ENCODE measurements at places on chromosomes 2 and 18.
A peak's percentile ranks its signal among the peaks of the same experiment; 100 is the strongest.

DNA sequence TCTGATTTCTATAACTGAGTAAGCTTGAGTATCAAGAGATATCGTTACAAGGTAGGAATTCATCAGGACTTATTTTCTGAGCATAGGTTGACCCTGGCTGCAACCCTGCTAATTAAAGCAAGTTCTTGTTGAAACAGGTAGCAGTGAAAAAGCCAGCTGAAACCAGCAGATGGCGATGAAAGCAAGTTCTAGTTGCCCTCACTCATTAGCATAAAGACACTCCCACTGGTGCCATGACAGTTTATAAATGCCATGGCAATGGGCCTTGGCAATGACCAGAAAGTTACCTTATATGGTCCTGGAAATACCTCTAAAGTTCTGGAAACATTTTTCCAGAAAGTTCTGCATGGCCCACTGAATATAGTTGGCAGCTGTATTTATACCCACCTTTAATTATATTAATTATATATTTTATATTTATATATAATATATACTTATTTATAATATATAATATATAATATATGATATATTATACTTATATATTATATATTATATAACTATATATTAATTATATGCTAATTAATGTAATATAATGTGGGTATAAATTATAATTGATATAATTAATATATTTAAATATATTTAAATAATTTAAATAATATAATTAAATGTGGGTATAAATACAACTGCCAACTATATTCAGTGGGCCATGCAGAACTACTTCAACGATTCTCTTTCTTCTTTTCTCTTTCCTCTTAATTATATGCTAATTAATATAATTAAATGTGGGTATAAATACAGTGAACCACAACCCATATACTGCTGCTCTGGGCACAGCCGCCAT lies 188.0 kb downstream of the CDH7 start:
- H3K4me3 ChIP-seq: no peak overlapping the region
- H3K4me1 ChIP-seq: peaks cover 16% of the 10 kb centered on the region
- no peak for DNase-seq
- no peaks in the 10 kb centered on the region for H3K36me3 ChIP-seq
- no peaks in the 10 kb centered on the region for H3K27me3 ChIP-seq
- no peak overlapping the region for H3K27ac ChIP-seq

- H3K4me3 ChIP-seq: no peak overlapping the region
- no peaks in the 10 kb centered on the region for H3K27me3 ChIP-seq
- peaks cover 6% of the 10 kb centered on the region for H3K4me1 ChIP-seq
These were observed 39.4 kb downstream of the TMEM18 start for GRCh38 chr2:637804-638203.

- peaks cover 51% of the 10 kb centered on the region for H3K4me1 ChIP-seq
- no peak overlapping the region for H3K4me3 ChIP-seq
- H3K36me3 ChIP-seq: no peaks in the 10 kb centered on the region
- peak overlapping the region; percentile 61 for H3K27ac ChIP-seq
- no peaks in the 10 kb centered on the region for H3K27me3 ChIP-seq
These were observed 1094.7 kb upstream of the DDX18 start for GRCh38 chr2:116719836-116720235.

GRCh38 chr2:223598994-223599639 lies 3.0 kb downstream of the SCG2 start:
- no peaks in the 10 kb centered on the region for H3K36me3 ChIP-seq
- peak overlapping the region; percentile 70 for H3K27ac ChIP-seq
- no peak for DNase-seq
- no peaks in the 10 kb centered on the region for H3K27me3 ChIP-seq

GRCh38 chr2:142176941-142177340 lies 46.1 kb upstream of the LRP1B start:
- no peak overlapping the region for H3K4me3 ChIP-seq
- no peaks in the 10 kb centered on the region for H3K27me3 ChIP-seq
- no peaks in the 10 kb centered on the region for H3K36me3 ChIP-seq
- H3K27ac ChIP-seq: no peak overlapping the region
- DNase-seq: no peak

DNA sequence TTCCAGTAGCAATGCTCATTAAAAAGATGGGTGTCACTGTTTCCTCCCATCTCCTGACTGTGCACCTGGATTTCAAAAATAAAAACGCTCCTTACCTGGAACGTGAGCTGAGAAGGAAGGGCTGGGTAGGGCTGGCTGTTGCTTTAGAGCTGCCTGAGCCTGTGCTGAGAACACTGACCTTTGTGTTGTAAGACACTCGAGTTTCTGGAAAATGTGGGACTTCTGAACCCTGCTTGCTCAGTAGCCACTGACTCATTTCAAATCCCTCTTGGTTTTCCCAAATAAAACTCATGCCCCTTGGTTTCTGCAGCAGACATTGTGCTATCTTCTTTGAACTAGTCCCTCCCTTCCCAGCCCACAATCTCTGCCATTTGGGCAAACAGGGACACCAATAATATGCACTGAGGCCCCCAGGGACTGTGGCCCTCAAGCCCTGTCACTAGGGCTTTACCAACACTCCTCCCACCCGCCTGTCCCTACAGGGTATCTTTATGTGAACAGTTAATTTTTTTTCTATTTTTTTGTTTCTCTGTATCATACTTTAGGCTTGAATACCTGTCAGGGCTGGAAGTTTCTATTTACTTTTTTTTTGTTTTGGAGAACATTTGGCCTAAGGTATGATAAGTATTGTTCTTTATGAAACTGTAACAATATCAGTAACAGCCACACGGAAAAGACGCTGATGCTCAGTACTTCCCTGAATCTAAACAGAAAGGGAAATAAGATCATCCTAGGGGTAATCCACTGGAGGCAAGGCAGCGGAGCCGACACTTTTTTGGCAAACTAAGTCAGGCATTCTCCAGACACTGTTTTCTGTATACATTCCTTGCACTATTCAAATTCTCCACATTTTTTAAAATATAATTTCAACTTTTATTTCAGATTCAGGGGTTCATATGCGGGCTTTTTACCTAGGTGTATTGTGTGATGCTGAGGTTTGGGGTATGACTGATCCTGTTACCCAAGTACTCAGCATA lies 280.2 kb downstream of the STK39 start:
- peaks cover 8% of the 10 kb centered on the region for H3K36me3 ChIP-seq
- H3K4me3 ChIP-seq: no peak overlapping the region
- DNase-seq: no peak
- H3K27me3 ChIP-seq: no peaks in the 10 kb centered on the region
- no peaks in the 10 kb centered on the region for H3K4me1 ChIP-seq
- no peak overlapping the region for H3K27ac ChIP-seq

GRCh38 chr2:64405581-64406406 lies 48.2 kb upstream of the LGALSL start:
- H3K4me3 ChIP-seq: no peak overlapping the region
- H3K4me1 ChIP-seq: peaks cover 24% of the 10 kb centered on the region
- H3K36me3 ChIP-seq: no peaks in the 10 kb centered on the region
- no peaks in the 10 kb centered on the region for H3K27me3 ChIP-seq
- H3K27ac ChIP-seq: no peak overlapping the region

GRCh38 chr2:161681046-161681445 lies 56.8 kb downstream of the SLC4A10 start:
- H3K27me3 ChIP-seq: no peaks in the 10 kb centered on the region
- H3K27ac ChIP-seq: no peak overlapping the region
- no peak overlapping the region for H3K4me3 ChIP-seq
- no peaks in the 10 kb centered on the region for H3K36me3 ChIP-seq
- no peaks in the 10 kb centered on the region for H3K4me1 ChIP-seq
- DNase-seq: no peak

GRCh38 chr18:77004555-77005380 lies 127.8 kb downstream of the MBP start:
- H3K27ac ChIP-seq: no peak overlapping the region
- DNase-seq: no peak
- H3K4me3 ChIP-seq: no peak overlapping the region
- no peaks in the 10 kb centered on the region for H3K36me3 ChIP-seq
- H3K27me3 ChIP-seq: no peaks in the 10 kb centered on the region
- no peaks in the 10 kb centered on the region for H3K4me1 ChIP-seq

- no peak for DNase-seq
- H3K36me3 ChIP-seq: no peaks in the 10 kb centered on the region
- peaks cover 6% of the 10 kb centered on the region for H3K27me3 ChIP-seq
- H3K27ac ChIP-seq: no peak overlapping the region
These were observed 62.1 kb downstream of the LRRTM1 start for GRCh38 chr2:80242355-80242910.

DNA sequence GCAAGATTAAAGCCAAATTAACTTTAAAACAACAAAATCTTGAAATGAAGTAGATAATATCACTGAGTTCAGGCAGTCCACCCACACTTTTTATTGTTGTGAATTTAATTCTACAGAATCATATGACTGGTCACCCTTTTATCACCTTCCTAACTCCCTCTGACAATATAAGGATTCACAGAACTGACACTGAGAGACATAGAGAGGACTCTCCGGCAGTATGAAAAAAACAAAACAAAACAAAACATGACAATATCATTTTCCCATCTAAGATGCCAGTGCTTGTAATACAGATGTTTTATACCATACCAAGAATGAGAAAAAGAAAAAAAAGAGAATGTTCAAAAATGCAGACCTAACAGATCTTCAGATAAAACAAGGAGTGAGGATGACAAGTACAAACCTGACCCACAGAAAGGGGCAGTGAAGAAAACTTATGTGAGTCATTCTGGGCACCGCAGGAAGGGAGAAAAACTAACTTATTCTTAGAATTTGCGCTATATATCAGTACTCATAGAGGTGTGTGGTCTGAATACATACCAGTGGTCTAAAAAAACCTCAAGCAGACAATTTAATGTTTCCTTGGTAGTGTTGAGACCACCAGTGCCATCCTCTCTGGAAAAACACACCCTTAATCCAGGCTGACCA lies 136.6 kb downstream of the ZAP70 start:
- H3K27me3 ChIP-seq: no peaks in the 10 kb centered on the region
- peaks cover 32% of the 10 kb centered on the region for H3K4me1 ChIP-seq
- no peaks in the 10 kb centered on the region for H3K36me3 ChIP-seq
- no peak overlapping the region for H3K4me3 ChIP-seq
- peak overlapping the region; percentile 55 for H3K27ac ChIP-seq

DNA sequence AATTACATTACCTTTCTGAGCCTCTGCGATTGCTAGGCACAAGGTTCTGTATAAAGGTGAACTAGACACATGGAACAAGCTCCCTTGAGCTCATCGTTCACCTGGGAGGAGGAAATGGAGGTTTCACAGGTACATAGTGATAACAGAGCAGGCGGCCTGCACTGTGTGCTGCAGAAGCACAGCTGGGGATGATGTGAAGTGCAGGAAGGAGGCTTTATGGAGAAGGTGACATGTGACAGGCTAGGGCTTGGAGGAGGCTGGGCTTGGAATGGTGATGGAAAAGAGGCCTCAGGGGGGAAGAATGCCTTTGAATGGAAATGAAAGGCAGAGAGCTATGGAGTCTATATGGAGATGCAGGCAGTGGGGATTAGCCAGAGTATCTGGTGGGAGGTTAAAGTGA lies 22.9 kb downstream of the MARCHF4 start:
- H3K36me3 ChIP-seq: no peaks in the 10 kb centered on the region
- no peak overlapping the region for H3K4me3 ChIP-seq
- peaks cover 22% of the 10 kb centered on the region for H3K4me1 ChIP-seq
- DNase-seq: no peak

- H3K27ac ChIP-seq: no peak overlapping the region
- H3K4me3 ChIP-seq: no peak overlapping the region
- no peak for DNase-seq
- no peaks in the 10 kb centered on the region for H3K36me3 ChIP-seq
- no peaks in the 10 kb centered on the region for H3K27me3 ChIP-seq
These were observed 15.1 kb downstream of the OXER1 start for GRCh38 chr2:42748840-42749239.

DNA sequence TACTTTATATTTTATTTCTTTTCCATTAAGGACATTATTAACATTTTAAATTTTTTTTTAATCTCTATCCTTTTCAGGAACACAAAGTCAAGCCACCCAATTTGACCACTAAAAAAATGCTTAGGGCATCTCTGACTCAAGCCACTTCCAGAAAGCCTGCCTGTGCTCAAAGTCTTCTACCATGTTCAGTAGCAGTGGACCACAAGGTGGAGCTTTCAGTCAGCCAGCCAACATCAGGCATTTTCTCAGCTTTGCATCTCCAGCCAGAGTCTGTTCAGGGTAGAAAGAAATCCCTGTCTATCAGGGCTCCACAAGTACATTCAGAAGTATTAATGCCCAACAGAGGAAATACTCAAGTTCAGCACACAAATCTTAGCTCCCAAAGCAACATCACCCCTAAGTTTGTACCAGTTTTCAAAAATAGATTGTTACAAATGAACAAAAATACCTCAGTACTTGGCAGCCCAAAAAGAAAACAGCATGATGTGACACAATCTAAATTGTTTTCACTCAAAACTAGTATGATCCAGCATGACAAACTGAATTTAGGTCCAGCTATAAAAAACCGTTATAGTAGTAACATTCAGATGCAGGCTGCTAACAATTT lies 37.6 kb downstream of the C18orf63 start:
- H3K36me3 ChIP-seq: no peaks in the 10 kb centered on the region
- H3K27ac ChIP-seq: no peak overlapping the region
- no peak overlapping the region for H3K4me3 ChIP-seq

- H3K27me3 ChIP-seq: no peaks in the 10 kb centered on the region
- no peak overlapping the region for H3K27ac ChIP-seq
- no peaks in the 10 kb centered on the region for H3K36me3 ChIP-seq
- DNase-seq: no peak
- H3K4me3 ChIP-seq: no peak overlapping the region
- no peaks in the 10 kb centered on the region for H3K4me1 ChIP-seq
These were observed 54.0 kb upstream of the PPP1CB start for GRCh38 chr2:28697602-28698149.

GRCh38 chr2:71700041-71700657 lies 246.8 kb downstream of the DYSF start:
- peak; percentile 37 for DNase-seq
- H3K36me3 ChIP-seq: no peaks in the 10 kb centered on the region
- H3K4me3 ChIP-seq: no peak overlapping the region
- H3K27me3 ChIP-seq: no peaks in the 10 kb centered on the region

GRCh38 chr2:112699984-112700667 lies 20.7 kb upstream of the NT5DC4 start:
- no peak overlapping the region for H3K4me3 ChIP-seq
- H3K27ac ChIP-seq: no peak overlapping the region
- H3K27me3 ChIP-seq: no peaks in the 10 kb centered on the region
- no peaks in the 10 kb centered on the region for H3K4me1 ChIP-seq

DNA sequence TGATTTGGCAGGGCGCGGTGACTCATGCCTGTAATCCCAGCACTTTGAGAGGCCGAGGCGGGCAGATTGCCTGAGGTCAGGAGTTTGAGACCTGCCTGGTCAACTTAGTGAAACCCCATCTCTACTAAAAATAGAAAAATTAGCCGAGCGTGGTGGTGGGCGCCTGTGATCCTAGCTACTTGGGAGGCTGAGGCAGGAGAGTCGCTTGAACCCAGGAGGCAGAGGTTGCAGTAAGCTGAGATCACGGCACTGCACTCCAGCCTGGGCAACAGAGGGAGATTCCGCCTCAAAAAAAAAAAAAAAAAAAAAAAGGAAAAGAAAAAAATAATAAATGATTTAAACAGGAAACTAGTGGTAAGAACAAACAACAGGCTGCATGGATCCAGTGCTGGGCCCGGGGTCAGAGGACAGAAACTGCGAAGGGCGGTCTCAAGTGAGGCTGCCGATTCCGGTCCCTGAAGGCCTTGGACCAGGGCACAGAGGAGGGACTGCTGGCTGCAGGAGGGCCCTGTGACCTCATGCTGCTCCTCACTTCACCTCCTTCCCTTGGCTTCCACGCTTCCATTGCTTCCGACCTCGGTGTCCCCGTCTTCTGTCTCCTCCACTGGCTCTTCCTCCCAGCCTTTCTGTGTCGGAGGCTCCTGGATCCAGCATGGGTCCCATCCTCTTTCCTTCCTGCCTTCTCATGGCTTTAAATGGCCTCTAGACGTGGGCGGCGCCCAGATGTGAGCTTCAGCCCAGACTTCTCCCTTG lies 2.1 kb upstream of the GRHL1 start:
- H3K4me1 ChIP-seq: no peaks in the 10 kb centered on the region
- no peak for DNase-seq
- no peak overlapping the region for H3K4me3 ChIP-seq
- no peak overlapping the region for H3K27ac ChIP-seq
- no peaks in the 10 kb centered on the region for H3K27me3 ChIP-seq
